ENCODE measurements at places on chromosomes 3 and 15.

DNA sequence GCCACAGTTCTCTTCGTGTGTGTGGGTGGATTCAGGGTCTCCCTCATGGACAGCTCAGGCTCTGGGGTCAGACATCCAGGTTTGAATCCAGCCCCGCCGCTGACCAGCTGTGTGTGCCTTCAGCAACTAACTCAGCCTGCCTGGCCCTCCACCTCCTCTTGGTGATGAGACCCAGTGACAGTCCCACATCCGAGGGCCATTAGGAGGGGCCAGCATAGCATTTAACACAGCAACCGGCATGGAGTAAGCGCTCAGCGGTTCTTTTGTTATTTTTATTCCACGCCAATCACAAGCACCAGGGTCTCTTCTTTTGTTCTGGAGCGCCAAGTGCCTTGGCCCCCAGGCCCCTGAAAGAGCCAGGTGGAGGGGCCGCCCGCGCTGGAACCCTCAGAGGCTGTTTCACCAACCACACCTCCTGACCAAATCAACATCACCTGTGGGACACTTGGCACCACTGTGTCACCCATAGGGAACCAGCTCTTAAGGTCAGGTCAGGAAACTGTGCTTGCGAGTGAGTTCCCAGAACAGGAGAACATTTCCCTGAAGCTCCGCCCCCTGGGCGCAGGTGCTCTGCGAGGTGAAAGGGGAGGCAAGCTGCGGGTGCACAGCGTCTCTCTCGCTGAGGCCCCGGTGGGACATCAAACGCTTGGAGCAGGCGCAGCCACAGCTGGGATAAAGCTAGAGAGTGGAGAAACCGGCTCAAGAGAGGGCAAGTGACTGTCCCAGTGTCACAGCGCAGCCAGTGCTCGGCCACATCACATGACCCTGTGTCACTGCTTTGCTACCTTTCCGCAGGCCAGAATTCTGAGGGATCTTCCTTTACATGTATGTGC is 311.3 kb downstream of the UACA start:
- peak; percentile 40 for DNase-seq

- no peak for DNase-seq
These were observed 137.8 kb downstream of the LRTM1 start for GRCh38 chr3:54790051-54790450.

- DNase-seq: peak; percentile 6
These were observed 58.1 kb downstream of the RSRC1 start for GRCh38 chr3:158167737-158168557.

GRCh38 chr3:4703054-4703480 is 209.9 kb downstream of the ITPR1 start:
- DNase-seq: no peak

- no peak for DNase-seq
These were observed 295.8 kb downstream of the MAGI1 start for GRCh38 chr3:65742914-65743313.

- DNase-seq: no peak
These were observed 237.5 kb downstream of the GAP43 start for GRCh38 chr3:115860766-115861165.

- no peak for DNase-seq
These were observed 466.1 kb upstream of the ATP11B start for GRCh38 chr3:182327196-182327681.

GRCh38 chr3:26621176-26621575 is 1.4 kb upstream of the LRRC3B start:
- DNase-seq: no peak

- no peak for DNase-seq
These were observed 55.2 kb downstream of the PCSK6 start for GRCh38 chr15:101434032-101434920.

DNA sequence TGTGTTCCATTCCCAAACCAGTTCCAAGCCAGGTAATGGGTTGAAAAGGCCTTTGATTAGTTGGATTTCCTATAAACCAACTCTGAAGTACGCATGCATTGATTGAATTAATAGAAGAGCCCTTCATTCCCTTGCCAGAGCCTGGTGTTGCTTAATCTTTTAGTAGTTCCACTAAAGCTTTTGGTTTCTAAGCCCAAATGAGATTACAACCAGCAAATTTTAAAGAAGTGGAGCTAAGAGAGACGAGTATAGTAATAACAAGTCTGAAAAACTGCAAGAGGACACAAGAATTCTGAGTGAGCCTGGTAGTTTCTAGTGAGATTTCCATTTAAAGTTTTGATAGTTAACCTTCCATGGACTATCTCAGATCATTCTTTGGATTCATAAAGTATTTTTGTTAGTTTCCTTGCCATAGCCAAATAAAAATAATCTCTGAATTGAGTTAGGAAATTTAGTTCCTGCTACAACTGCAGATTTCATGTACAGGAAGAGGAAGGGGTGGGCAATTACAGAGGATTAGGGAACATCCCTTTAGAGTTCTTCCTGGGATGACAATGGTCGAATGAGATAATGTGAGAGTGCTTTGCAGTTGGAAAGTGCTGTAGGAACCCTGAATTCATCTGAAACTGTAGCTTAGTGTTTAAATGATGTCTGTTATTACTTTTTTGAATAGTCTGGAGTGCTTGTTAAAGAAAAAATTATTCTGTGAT is 136.8 kb downstream of the FNDC3B start:
- DNase-seq: no peak

- DNase-seq: no peak
These were observed 295.8 kb downstream of the GBE1 start for GRCh38 chr3:81465510-81466200.

DNA sequence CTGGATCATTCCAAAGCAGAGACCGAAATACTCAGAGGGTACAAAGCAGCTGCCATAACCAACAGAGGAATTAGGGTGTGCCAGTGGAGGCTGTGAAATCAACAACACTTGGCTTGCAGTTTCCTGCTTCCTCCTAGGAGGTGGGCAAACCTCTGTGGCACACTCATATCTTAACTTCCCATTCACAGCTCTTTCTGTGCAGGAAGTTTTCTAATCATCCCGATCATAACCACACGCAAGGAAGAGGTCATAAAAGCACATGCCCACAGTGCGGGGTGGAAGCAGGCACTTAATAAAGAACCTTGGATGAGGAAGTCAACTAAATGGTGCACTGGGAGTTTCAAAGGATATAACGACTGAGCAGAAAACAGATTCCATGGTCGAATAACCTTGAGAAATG is 5.1 kb downstream of the SCAMP2 start:
- no peak for DNase-seq

- no peak for DNase-seq
These were observed 703.0 kb upstream of the ZNF385D start for GRCh38 chr3:22453906-22454535.

- DNase-seq: no peak
These were observed 18.4 kb downstream of the ELP6 start for GRCh38 chr3:47495111-47495510.

- DNase-seq: no peak
These were observed 49.5 kb downstream of the ARHGAP31 start for GRCh38 chr3:119343719-119344118.

DNA sequence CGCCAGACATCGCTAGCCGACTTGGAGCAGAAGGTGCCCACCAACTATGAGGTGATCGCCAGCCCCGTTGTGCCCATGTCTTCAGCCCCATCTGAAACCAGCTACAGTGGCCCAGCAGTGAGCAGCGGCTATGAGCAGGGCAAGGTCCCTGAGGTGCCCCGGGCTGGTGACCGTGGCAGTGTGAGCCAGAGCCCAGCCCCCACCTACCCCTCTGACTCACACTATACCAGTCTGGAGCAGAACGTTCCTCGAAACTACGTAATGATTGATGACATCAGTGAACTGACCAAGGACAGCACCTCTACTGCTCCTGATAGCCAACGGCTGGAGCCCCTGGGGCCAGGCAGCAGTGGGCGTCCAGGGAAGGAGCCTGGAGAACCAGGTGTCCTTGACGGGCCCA is 12.9 kb upstream of the APEH start:
- no peak for DNase-seq

- no peak for DNase-seq
These were observed 34.4 kb upstream of the SLC6A1 start for GRCh38 chr3:10957976-10958749.

DNA sequence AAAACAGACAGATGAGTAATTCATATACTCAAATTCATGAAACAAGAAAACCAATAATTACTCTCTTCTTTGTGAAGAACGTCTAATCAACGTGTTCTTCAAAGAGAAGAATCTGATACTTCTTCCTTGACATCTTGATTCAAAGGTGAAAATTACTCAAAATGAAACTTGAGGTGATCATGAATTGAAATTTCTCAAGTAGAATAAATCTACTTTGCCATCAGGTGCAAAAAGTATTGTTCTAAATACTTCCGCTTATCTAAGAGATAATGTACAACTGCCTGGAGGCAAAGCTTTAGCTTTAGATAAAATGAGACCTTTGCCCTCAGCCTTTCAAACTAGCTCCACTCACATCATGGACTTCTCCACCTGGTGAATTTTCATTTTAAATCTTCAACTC is 13.9 kb upstream of the XXYLT1 start:
- DNase-seq: no peak

- DNase-seq: peak; percentile 40
These were observed 338.9 kb upstream of the CFAP20DC start for GRCh38 chr3:59388555-59389270.

DNA sequence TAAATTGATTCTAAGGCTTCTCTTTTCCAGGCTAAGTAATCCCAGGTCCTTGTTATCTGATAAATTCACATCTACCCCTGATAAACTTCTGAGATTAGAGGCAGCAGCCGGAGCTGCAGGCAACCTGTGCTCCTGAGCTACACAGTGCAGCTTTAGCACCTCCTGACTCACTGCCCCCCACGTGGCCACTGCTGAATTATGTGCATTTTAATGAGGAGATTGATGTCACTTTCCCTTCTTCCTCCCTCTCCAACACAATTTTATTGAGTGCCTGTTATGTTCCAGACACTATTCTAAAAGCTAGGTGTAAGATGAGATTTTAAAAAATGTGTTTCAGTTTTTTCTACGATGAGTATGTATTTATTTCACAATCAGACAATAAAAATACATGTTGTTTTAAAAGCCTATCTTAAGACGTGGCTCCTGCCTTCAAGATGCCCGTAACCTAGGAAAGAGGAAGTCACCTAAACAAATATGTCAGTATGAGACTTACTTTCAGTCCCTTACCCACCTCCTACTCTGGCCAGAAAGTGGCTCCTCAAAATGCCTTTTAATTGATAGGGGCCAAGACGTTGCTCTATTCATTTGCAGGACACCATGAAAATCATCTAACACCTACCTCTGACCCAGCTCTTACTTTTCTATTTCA is 161.5 kb upstream of the PFN2 start:
- DNase-seq: no peak

GRCh38 chr3:197398286-197398878 is 100.0 kb upstream of the DLG1 start:
- DNase-seq: peak; percentile 46

DNA sequence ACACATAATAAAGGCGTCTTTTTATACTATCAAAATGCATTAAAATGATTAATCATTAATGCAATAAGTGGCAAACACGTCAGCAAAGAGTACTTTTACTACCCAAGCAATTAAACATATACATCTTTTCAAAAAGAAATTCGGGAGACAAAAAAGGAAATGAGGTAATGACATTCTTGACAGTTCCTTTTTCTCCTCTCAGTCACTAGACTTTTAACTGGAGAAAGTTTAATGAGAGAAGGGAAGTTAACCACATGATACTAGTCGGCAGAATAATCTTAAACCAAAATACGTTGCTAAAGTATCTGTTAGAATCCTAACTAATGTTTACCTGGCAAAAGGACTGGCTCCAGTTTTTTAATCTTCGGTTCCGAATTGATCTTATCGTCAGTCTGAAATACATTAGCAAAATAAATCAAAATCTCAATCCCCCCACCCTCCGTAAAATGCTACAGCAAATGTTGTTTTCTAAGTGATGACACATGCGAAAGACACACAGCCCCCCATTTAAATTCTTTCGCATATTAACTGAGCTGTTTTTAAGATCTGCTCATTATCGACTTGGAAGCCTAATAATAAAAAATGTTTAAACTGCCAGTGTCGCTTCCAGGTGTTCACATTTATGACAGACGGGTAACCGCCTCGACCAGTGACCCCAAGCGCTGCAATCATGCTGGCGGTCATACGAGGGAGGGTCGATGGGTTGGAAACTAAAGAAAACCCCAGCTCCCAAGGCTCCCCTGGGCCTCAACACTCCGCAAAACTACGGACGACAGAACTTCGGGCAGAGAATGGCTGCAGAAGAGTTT is 778 bp downstream of the MTMR10 start:
- DNase-seq: no peak

GRCh38 chr3:123158330-123158729 is 43.4 kb upstream of the SEC22A start:
- no peak for DNase-seq

- DNase-seq: peak; percentile 32
These were observed 448 bp downstream of the SHISA5 start for GRCh38 chr3:48503401-48504050.

GRCh38 chr3:16103472-16103871 is 71.0 kb upstream of the GALNT15 start:
- DNase-seq: no peak

GRCh38 chr3:177658354-177658753 is 461.1 kb upstream of the TBL1XR1 start:
- DNase-seq: no peak

GRCh38 chr3:73215281-73215680 is 153.8 kb downstream of the EBLN2 start:
- no peak for DNase-seq

- DNase-seq: no peak
These were observed 743.3 kb downstream of the PLOD2 start for GRCh38 chr3:145417678-145418077.

DNA sequence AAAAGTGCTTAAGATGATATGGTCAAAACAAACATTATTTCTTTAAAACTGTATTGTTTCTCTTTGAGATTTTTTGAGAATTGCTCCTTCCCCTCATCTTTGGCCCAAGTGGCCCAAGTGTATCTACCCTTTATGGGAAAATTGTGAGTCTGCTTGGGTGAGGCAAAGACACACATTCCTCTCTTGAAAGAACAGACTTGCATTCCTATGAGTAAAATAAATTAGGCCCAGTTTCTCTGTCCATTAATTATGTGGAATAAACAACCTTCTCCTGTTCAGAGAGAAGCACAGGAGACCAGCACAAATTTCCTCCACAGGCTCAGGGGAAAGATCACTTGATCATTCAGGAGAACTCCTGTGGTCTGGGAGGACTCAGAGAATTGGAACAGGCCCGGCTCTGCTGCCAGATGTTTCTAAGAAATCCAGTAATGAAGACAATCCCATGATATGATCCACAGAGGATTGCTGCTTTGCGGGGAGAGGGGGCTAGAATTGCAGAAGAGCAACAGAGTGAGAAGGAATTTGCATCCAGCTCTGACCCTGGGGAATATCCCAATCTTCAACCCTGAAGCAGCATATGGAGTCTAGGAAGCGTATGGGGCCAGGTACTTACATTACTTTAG is 53.8 kb upstream of the BOC start:
- DNase-seq: no peak

DNA sequence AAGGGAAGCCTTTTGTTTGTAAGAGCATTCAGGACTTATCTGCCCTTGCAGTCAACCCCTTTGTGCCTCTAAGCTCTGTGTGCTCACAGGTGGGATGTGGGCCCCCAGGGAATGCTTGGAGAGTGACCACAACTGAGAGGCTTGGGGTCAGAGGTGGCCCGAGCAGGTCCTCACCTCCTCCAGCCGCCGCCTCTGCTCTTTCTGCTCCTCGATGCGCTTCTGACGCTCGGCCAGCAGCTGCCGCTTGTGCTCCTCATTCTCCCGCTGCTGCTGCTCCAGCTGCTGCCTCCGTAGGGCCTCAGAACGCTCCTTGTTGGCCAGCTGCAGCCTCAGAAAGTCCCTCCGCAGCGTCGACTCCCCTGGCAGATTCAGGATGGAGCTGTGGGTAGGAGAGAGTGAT is 130.8 kb upstream of the SLC2A2 start:
- no peak for DNase-seq

All from activated CD4-positive, alpha-beta T cell treated with anti-CD3 and anti-CD28 coated beads for 48 hours (primary cell).